ENCODE measurements at places on chromosomes 3 and 15.

GRCh38 chr15:80034629-80035028 is 24.8 kb upstream of the ZFAND6 start:
- DNase-seq, result no peak

DNA sequence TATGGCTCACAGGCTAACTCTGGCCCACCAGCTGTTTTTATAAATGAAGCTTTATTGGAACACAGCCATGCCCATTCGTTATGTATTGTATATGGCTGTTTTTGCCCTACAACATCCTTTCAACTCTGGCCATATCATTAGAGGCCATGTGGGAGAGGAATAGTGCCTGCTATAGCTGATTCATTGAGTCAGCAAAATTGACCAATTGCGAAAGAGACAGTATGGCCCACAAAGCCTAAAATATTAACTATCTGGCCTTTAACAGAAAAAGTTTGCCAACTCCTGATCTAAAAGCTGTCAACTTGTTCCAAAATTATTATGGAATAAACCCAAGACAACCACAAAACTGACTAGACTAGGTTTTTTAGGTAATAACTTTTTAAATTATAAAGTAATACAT is 1.4 kb downstream of the NR1I2 start:
- DNase-seq, result no peak

DNA sequence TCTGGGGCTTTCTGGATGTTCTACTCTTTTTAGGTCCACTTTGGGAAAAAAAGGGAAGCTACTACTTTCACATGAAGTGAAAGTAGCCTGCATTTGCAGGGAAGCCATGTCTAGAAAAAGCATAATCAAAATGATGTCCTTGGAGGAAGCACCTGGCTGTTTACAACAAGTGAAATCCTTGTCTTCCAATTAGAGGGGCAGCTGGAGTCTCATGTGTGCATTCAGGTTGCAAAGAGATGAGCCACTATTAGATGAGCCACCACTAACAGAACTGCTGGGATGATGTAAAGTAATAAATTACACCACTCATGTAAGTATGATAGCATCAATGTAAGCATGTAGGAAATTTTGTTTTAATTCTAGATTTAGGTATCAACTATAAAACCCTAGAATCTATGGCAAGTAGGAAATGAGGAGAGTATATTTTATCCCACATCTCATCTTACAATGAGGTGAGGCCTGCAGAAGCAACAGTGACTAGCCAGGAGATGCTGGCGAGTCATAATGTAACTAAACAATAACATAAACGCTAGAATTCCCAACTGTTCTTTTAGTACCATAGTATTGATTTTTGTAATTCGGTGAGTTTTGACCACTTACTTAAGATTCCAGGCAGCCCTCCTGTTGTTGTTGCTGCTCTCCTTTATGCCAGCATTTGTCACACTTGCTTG is 75.9 kb downstream of the TMEM108 start:
- no peak for DNase-seq

DNA sequence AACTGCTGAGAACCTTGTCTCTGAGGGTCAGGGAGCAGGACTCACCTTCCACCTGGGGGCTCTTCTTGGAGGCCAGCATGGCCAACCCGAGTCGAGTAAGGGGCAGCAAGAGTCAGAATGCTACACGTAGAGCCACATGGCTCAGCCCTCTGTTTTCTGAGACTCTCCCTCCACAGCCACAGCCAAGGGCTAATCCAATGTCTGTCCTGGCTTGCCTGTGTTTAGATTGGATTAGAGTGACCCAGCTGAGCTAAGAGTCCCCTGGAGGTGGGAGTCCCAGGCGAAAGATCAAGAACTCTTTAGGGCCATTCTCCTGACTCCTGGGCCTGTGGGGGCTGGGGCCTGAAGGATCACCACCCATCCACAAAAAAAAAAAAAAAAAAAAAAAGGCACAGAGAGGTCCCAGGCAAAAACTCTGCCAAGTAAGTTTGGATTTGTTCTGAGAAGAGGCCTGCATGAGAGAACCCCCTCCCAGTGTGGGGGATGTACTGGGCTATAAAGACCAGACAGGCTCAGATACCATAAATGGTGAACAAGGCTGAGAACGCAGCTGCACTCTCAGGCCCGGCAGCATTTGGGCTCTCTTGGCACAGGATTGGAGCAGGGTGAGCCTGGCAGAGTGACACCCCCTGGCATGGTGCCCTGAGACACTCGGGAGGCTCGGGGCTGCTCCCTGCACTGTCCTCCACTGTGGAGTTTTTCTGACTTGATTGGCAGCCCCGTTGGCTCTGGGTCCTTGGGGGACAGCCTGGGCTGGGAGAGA is 88.0 kb upstream of the OSBPL11 start:
- DNase-seq, result peak; percentile 8

DNA sequence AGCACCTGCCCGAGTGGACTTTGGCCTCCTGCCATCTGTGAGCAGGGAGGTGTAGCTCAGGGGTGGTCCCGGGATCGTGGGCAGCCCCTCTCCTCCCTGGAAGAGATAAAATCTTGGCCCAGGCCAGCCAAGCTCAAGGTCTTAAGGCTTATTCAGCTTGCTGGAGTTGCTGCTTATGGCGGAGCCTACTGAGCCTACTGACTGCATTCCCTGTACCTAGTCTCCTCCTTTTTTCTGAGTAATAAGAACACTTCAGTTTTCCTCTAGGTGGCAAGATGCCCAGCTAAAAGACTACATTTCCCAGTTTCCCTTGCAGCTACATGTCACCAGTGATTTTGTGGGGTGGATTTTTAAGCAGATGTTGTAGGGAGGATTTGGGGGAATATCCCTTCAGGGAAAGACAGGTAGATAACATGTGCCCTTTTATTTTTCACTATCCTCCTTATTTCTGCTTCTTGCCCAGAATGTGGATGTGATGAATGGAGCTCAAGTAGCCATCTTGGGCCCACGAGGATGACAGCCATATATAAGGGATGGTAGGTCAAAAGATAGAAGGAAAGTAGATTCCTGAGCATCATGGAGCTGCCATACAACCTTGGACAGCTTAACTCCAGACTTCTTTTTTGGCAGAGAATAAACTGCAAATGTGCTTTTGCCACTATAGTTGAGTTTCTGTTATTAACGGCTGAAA is 41.4 kb upstream of the INSYN1 start:
- peak; percentile 32 for DNase-seq

GRCh38 chr3:29972320-29972993 is 633.9 kb upstream of the TGFBR2 start:
- DNase-seq, result peak; percentile 95

DNA sequence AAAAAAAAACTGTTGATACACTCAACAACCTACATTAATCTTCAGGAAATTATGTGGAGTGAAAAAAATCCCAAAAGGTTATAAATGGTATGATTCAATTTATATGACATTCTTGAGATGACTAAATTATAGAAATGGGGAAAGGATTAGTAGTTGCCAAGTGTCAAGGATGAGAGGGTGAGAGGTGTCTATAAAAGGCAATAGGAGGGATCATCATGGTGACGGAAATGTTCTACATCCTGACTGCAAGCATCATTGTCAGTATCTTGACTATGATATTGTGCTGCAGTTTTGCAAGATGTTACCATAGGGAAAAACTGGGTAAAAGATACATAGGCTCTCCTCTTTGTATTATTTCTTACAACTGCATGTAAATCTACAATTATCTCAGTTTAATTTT is 125.6 kb downstream of the FRMD5 start:
- DNase-seq, result no peak

- DNase-seq, result no peak
These were observed 357 bp downstream of the KIAA1143 start for GRCh38 chr3:44761101-44761423.

GRCh38 chr3:126157083-126157768 is 23.2 kb downstream of the ALDH1L1 start:
- DNase-seq, result no peak

DNA sequence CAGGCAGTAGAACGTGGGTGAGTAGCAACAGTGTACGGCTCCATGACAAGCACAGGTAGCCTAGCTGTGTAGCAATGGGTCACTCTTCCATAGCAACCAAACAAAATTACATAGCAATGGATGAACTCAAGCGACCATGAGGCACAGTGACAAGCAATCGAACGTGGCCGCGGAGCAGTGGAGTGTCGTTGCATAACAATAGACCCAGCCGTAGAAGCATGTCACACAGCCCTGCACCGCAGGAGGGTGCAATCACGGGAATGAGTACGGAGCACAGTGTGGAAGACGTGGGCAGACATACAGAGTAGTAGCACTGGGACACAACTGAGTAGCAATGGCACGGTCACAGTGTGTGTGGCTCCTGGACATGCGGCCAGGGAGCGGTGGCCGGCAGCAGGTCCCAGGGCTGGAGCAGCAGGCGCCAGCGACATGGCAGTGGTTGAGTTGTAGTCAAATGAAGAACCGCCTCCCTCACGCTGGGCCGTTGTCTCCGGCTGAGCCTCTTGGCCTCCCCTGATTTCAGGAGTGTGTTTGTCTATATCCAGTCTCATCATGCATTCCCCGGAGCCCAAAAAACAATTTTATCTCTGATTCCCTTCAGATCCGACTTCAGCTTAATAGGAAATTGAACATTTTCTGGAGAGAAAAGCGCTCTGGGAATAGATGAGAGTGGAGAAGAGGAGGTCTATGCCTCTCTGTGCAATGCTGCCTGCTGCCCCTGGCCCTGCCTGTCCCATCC is 64.1 kb downstream of the CCDC33 start:
- DNase-seq, result no peak

- peak; percentile 84 for DNase-seq
These were observed at the start of the genes FOXL2 and FOXL2NB for GRCh38 chr3:138946663-138947494. Gene FOXL2 (minus strand): TSS chr3:138947137. CDS start chr3:138946722, 415 bp downstream. Gene FOXL2NB (plus strand): TSS chr3:138947217. CDS start chr3:138947365, 148 bp downstream.

DNA sequence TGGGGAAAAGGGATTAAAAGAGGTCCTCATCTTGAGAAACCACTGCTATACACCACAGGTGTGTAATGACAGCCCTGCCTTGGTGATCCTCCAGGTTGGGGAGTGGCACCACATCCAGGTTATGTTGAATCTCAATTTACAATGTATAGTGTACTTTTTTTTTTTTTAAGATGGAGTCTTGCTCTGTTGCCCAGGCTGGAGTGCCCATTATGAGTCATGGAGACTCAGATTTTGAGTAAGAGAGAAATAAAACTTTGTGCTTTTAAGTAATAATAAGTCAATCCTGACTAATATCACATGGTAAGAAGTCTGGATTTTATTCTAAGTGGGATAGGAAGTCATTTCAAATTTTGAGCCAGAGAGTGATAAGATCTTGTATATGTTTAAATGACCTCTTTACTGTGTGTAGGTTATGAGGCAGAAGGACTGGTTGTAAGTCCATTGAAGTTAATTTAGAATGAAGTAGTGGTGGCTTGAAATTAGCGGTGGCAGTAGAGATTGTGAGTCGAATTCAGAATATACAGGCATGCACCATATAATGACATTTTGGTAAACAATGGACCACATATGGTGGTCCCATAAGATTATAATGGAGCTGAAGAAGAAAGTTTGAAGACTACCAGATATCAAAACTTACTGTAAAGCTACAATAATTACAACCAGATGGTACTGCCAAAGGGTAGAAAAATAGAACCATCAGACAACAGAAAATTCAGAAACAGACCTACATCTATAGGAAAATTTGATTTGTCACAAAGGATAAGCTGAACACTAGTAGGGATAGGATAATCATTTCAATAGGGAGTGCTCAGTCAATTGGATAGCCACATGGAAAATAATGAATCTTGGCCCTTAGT is 20.7 kb downstream of the POPDC2 start:
- no peak for DNase-seq

GRCh38 chr15:85769182-85769900 is 25.4 kb downstream of the KLHL25 start:
- DNase-seq, result no peak

DNA sequence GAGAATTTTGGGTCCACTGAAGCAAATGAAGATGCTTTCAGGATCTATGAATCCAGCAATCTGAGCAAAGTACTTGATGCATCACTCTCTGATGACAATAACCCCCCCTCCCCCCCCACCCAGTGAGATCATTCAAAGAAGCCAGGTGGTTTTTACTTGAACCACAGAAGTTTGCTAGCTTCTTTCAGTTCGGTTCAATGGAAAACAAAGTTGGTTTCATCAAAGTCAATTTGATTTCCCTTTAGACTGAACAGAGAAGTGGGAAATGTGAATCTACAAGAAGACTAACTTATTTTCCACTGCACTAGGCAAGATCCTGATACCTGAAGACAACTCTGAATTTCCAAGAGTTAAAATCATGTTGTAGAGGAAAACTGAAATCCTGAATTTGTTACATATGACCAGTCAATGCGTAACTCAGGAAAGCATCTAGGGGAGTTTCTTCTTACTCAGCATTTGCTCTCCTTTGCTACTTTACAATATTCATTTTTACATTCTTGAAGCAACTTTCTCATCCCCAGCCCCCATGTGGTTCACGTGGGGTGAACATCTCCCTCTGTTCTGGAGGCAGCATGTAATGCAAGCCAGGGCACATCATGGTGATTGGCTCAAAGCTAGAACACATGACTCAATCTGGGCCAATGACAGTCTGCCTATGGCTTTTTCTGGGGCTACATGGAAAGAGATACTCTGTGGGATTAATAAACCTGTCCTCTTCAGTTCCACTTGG is 572.6 kb downstream of the FOXP1 start:
- DNase-seq, result peak; percentile 26

DNA sequence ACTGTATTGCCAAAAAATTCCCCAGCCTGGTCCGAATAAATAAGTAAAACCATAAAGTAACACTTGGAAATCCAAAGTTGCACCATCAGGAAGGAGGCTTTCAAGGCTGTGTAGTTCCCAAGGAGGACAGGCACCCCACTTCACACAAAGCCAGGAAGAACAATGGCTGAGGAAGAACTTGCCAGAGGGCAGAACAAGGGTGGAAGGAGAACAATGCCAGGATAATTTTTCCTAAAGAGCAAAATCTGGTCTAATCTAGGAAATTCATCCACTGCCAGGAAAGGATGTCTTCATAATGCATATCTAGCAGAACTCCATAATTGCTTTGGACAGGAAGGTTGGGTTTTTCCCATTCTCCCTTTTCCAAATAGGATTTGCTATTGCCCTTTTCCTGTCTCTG is 15.7 kb upstream of the ARID3B start:
- no peak for DNase-seq

GRCh38 chr3:71581457-71582035 is 2.0 kb downstream of the FOXP1 start:
- DNase-seq, result no peak

DNA sequence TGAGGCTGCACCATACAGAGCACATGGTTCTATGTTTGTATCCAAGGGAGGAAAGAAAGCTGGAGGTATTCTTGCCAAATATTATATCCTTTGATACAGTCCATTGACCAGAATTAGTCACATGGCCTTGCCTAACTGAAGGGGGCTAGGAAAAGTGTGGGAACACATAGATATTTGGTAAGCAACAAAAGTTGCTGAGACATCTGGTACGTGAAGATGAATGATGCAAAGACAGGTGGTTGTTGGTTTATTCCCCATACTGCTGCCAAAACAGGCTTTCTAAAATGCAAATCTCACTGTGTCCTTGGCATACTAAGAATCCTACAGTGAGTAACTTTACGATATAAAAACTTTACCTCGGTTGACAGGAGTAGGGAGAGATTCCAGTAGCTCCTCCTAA is 162.2 kb downstream of the VGLL3 start:
- peak; percentile 7 for DNase-seq

DNA sequence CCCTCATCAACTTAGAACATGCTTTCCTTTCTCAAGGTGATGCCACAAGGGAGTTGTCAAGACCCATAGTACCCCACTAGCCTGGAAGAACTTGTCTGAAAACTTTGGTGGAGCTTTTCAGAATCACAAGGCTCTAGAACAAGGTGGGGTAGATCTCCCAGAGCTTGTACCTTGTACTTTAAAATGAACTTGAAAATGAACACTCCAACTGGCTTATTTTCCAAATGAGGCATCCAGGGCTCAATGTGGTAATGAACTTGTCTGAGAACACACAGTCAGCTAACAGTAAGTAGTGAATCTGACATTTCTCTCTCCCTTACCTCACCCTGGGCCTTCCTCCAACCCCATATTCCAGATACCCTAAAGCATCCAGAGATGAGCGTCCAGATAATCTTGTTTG is 81.8 kb upstream of the THBS1 start:
- DNase-seq, result no peak
